Stimulated activated CD4-positive, alpha-beta T cell treated with anti-CD3 and anti-CD28 coated beads, Interleukin-1b, Interleukin-23, amount 100 ng/mL, for 1 hour (primary cell): ENCODE measurements at places on chromosomes 4 and X.

GRCh38 chrX:137930533-137930932 is 364.6 kb downstream of the ZIC3 start:
- no peak for DNase-seq

- DNase-seq = no peak
Measured at GRCh38 chr4:89681219-89681618, 155.7 kb downstream of the SNCA start.

DNA sequence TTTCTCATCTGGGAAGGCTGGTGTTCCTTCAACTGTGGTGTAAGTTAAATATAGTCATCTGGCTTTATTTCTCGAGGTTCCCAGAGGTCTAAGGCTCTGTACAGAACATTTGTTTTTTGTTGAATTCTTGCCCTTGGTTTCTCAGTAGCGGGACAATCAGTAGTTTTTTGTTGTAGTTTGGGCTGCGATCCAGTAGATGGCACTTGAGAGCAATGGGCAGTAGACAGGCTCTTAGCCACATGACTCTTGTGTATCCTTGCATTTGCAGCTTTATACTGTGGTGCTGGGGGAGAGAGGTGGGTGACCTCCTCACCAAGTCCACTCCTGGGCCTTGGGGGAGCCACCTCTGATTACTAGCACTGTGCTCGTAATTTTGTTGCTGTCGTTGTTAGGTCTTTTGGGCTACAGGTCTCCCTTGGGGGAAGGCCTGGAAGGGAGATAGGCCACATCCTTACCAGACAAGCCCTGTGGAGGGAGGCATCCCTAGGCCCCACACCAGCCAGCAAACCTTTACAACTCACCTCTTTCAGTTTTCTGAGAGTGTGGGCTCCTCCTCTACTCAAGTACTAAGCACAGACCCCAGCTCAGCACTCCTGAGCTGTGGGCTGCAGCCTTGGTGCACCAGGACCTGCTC is 8.1 kb downstream of the ETDB start:
- no peak for DNase-seq

DNA sequence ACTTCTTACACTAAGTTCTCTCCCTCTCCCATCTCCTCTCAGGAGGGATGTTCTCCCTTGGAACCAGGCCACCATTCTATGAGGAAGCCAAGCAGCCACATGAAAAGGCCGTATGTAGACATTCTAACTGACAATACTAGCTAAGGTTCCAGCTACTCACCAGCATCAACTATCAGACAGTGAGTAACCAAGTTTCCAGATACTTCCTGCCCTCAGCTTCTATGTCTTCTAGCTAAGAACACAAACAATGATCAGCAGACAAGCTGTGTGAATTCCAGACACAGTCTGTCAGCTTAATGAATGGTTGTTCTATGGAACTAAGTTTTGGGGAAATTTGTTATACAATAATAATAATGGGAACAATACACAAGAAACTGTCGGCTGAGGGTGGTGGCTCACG is 50.8 kb downstream of the SMIM14 start:
- DNase-seq = no peak

DNA sequence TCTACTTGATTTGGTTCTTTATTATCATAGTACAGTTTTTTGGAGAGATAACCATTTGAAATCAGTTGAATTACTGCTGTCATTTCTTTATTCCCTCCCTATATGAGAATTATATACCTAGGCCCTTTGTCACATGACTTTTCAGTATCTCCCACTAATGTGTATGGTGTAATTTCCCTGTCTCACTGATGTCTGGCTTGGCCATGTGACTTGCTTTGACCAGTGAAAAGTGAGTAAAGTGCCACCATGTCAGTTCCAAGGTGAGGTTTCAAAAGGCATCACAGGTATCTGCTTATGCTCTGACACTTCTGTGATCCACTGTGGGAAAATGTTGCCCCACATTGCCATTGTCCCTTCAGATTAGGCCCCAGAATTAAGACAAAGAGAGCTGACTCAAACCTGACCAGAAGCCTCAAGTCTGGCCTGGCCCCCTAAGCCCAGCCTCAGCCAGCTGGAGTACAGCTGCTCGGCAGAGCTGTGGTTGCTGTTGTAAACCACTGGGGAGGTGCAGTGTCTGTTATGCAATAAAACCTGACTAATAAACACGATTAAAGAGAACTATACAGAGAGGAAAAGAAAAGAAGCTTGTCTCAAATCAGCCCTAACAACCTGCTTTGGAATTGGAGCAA is 27.5 kb downstream of the SETD7 start:
- no peak for DNase-seq

- no peak for DNase-seq
Measured at GRCh38 chr4:3770323-3771163, 4.4 kb downstream of the ADRA2C start.

DNA sequence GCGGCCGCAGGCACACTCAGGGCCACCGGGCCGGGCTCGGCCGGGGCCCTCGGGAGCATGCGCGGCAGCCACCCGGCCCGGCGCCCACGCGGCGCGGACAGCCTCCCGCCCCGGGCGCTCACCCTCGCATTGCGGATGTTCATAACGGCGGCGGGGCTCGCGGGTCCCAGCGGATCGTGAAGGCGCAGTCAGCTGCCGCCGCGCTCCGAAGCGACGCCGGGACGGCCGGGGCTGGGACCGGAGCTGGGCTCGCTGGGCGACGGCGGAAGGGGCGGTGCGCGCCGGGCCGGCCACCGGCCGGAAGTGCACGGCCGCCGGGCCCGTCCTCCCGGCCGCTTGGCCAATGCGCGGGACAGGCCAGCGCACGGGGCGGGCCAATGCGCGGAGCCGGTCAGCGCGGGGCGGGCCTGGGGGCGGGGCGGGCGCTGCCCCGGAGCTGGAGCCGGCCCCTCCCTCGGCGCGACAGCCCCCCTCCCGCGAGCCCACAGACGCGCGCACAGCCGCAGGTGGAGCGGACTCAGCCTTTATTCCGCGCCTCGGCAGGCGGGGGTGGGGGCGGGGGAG is at the start of gene NAA10:
NAA10 (minus strand) TSS at position 276 of the 564 bp plus-strand sequence; CDS start at position 143, 133 bp downstream.
- no peak for DNase-seq

GRCh38 chr4:56276547-56276946 is 110.7 kb downstream of the AASDH start:
- DNase-seq = no peak

- DNase-seq = no peak
Measured at GRCh38 chr4:80125252-80126177, 52.5 kb upstream of the ANTXR2 start.

- DNase-seq = no peak
Measured at GRCh38 chrX:121546317-121546716, 498.9 kb downstream of the GLUD2 start.

- no peak for DNase-seq
Measured at GRCh38 chr4:123750044-123750443, 353.4 kb downstream of the SPRY1 start.

GRCh38 chr4:48333587-48333986 is 7.7 kb upstream of the SLAIN2 start:
- DNase-seq = no peak

DNA sequence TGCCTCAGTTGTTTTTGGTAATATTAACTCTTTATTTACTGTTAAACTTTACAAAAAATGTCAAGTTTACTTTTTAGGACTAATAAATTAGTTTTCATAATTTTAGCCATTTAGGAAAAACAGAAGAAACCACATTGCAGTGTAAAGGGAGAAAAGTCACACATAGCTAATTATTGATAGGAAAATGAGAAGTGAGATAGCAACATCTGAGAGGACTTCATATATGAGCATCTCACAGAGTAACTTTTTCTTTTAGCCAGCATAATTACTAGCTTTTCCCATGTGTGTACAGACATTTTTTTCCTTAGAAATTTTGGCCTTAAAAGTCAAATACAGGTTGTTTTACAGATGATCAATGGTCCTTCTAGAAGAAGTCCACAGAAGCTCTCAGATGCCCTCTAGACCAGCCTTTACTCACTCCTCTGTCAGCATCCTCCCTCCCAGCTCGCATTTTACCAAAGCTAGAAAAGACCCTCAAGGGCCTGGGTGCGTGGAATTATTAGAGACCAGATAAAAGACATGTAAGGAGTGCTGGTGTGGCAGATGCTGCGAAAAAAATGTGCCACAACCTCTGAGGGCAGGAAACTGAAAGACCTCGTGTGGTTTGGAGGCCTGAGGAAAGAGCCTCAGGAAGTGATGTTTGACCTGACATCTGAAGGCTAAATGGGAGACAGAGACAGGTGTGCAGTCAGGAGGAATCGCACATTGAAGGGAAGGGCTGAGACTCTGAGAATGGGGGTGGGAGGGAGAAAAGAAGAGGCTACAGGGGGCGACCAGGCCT is 156.9 kb downstream of the CBR4 start:
- no peak for DNase-seq

DNA sequence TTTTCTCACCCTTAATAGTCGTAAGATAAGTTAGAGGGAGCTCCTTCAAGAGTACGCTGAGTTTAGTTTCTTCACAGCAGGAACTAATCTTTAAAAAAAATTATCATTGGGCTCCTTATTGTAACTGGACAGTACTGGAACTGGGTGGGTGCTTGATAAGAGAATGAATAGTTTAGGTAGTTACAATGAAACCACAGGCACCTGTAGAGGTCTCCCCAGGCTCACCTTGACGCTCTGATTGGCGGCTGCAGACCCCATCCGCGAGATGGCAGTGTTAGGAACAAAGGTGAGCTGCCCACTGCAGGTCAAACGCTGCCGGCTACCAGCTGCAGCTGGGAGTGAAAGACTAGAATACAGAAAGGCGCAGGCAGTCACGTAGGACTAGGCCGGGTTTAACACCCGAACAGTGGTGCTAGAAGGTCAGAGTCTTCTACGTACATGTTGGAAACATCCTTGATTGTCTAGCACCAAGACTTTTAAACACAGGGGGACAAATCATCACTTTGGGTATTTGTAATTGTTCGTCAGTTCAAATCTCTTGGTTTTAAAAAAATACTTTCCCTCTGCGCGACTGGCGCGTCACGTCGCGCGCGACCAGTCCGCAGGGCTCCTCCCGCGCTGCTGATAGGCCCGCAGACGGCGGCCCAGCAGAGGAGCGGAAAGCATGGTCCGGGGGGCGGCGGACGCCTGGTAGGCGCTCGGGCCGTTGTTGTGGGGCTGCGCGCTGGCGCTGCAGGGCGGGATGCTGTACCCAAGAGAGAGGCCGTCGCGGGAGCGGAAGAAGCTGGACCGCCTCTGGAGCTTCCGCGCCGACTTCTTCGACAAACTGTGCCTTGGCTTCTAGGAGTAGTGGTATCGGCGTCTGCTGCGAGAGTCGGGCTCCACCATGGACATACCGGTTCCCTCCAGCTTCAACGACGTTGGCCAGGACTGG is 45.6 kb downstream of the SMARCA5 start:
- DNase-seq = peak; percentile 44

DNA sequence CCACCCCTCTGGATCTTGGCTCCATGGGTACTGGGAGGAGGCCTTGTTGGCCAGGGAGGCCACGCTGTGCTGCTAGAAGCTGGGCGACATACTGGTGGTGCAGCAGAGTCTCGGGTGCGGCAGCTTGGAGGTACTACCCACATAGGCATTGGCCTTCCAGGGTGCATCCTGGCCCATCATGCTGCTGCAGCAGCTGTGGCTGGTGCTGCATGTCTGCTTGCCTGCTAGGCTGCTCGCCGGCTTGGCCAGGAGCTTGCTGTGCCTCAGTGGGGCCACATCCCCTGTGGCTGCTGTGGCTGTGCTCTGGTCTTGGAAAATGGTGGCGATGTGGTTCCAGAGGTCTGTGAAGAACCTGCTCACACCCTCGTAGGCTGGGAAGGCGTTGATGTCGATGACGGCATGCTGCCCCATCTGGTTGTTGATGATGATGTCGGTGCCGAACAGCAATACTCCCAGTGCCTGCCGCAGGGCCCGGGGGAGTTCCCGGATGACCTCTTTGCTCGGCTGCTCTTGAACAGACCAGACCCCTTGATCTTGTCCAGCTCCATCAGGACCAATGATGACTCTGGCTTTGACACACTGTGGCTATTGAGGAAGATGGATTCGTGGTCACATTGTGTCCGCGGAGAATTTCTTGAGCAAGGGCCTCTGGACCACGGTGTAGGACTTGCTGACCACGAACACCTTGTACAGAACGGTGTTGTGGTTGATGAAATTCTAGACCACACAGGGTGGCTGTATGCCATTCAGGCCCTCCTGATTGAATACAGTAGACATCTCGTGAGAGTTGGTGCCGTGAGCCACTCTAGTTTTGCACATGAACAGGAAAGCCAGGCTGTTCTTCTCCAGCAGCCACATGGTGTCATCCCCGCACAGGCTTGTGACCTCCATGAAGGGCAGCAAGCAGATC is 11.8 kb downstream of the RBM10 start:
- DNase-seq = no peak

DNA sequence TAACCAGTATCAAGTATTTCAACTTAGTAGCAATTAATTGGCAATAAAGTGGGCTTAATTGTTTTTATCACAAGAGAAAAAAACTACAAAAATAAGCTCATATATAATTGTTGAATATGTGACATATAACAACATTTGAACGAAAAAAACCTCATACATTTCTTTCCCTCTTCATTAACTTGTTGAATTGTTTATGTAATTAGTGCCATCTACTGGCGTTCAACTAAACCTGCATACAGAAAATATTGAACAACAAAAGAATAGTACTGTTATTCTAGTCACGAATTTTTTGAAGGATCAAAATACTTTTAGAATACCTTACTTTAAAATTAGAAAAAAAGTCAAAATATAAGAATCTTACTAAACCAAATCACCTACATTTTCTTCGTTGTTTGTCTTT is 586.5 kb upstream of the FTHL17 start:
- no peak for DNase-seq

GRCh38 chrX:9789555-9789954 is 3.3 kb downstream of the SHROOM2 start:
- DNase-seq = no peak

DNA sequence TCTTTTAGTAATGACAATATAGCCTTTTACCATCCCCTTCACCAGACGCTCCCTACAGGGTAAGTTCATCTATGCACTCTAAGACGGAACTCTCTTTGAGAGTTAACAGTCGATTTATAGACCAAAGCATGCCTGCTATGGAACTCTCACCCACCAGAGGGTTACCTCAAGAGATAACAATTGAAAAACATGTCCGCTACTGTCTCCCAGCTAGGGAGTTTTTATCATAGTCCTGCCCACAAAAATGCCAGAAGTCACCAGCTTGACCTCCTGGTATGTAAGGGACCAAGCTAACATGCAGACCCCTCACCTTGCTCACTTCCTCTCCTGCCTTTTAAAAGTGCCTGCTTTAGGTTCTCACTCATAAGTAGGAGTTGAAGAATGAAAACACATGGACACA is 16.7 kb upstream of the YTHDC1 start:
- no peak for DNase-seq

DNA sequence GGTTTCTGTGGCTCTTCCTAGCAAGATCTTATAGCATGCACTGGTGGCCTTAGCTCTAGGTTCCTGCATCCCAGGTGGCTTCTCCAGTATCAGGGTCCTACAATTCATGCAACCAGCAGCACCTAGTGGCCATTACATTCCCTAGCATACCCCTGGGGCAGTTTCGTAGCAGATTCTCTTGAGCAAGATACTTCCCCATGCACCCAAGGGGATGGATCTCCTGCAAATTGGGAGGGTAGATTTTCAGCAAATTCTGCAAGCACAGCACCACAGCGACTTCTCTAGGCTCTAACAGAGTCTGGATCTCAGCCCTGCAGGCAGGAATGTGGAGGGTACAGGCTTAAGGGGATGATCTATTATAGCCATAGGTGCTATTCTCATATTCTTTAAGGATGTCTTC is 13.1 kb upstream of the SLC9B1 start:
- DNase-seq = no peak
